Activated CD8-positive, alpha-beta memory T cell treated with anti-CD3 and anti-CD28 coated beads, Interleukin-2, amount 50 U/mL, for 48 hours (primary cell): ENCODE measurements at places on chromosomes 11 and 22.
A peak's percentile ranks its signal among the peaks of the same experiment; 100 is the strongest.

- no peak for DNase-seq
These were observed 98.2 kb upstream of the CHORDC1 start for GRCh38 chr11:90321018-90321417.

DNA sequence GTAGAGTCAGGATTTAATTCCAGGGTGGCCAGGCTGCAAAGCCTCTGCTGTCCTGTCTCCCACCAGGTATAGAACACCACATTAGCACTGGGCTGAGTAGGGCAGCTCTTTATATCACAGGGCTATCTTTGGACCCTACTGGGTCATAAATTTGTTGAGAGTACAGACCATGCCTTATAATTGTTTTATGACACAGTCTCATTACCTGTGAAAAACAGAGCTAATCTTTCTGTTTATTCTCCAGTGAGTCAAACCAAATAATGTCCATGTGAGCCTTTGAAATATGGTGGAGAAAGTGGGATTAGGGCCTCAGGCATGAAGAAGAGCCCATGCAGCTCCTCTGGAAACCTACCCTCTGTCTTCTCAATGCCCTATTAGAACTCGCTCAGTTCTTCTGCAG is 49.6 kb upstream of the KIRREL3 start:
- DNase-seq, result no peak

- DNase-seq, result peak; percentile 54
These were observed 1.9 kb downstream of the CLTCL1 start for GRCh38 chr22:19289475-19290161.

DNA sequence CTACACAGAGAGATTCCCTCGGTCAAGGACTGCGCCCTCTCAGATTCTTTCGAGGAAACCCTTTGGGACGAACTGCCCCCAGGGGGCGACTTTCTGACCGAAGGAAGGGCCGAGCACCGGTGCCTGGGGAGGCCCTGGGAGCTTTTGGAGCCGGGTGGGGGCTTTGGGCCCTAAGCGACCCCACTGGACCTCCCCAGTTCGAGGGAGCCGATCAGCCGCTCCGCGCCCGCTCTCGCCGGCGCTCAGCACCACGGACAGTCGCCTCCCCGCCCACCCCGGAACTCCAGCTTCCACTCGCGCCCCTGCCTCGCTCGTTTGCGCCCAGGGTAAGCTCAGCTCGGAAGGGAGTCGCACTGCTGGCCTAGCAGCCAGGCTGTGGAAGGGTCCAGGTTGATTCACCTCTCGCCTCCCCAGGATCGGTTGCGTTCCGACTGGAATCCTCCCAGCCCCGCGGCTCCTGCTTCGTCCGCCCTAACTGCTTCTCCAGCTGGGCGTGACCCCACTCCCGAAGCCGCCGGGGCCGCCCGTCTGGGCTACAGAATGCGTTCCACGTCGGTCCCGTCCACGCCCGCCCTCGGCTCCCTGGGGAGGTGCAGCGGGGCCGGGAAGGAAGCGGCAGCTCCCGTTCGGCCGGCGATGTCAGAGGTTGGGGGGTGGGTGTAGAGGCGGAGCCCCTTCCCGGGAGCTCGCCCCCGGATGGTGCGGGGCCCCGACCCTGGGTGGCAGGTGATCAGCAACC is 428 bp downstream of the SCN3B start:
- peak; percentile 67 for DNase-seq

GRCh38 chr22:38131399-38131798 is 20.9 kb upstream of the BAIAP2L2 start:
- DNase-seq, result no peak

- no peak for DNase-seq
These were observed 8.4 kb upstream of the HDHD5 start for GRCh38 chr22:17167486-17167885.

GRCh38 chr11:103700622-103701021 is 335.8 kb upstream of the DDI1 start:
- DNase-seq, result no peak

- peak; percentile 66 for DNase-seq
These were observed 12.4 kb downstream of the CRELD2 start for GRCh38 chr22:49930596-49931412.

DNA sequence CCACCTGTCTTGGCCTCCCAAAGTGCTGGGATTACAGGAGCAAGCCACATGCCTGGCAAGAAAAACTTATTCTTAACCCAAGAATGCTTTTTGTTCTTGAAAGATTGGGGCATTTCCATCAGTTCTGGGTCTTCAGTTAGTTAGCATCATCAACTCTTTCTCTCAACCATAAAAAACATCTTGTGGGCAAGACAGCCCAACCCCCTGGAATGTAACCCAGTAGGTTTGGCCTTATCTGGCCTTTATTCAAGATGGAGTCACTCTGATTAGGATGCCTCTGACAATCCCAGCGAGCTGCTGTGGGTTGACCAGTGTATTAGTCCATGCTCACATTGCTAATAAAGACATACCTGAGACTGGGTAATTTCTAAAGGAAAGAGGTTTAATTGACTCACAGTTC is 9.2 kb upstream of the TPCN2 start:
- no peak for DNase-seq

GRCh38 chr22:42758931-42759629 is 38.4 kb upstream of the A4GALT start:
- no peak for DNase-seq

GRCh38 chr22:20229916-20230775 is 38.0 kb downstream of the RTN4R start:
- no peak for DNase-seq

DNA sequence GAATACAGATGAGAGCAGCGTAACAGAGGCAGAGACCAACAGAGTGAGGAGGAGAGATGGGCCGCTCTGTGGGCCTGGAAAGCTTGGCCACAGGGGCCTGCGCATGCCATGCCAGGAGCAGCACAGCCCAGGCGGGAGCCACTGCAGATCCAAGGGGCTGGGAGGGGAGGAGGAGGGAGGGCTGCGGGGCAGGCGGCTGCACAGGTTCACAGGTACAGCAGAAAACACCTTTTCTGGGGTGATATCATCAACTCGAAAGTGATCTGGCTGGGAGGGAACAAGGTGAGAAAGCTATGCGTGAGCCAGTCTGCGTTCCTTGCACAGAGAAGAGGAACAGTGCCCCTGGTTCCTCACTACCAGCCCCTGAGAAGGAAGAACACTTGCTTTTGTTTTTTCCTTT is 14.8 kb downstream of the VPS37C start:
- no peak for DNase-seq

GRCh38 chr11:7072401-7073028 is 16.3 kb upstream of the RBMXL2 start:
- DNase-seq, result no peak

- DNase-seq, result no peak
These were observed 7.9 kb downstream of the DDX10 start for GRCh38 chr11:108672786-108673185.

DNA sequence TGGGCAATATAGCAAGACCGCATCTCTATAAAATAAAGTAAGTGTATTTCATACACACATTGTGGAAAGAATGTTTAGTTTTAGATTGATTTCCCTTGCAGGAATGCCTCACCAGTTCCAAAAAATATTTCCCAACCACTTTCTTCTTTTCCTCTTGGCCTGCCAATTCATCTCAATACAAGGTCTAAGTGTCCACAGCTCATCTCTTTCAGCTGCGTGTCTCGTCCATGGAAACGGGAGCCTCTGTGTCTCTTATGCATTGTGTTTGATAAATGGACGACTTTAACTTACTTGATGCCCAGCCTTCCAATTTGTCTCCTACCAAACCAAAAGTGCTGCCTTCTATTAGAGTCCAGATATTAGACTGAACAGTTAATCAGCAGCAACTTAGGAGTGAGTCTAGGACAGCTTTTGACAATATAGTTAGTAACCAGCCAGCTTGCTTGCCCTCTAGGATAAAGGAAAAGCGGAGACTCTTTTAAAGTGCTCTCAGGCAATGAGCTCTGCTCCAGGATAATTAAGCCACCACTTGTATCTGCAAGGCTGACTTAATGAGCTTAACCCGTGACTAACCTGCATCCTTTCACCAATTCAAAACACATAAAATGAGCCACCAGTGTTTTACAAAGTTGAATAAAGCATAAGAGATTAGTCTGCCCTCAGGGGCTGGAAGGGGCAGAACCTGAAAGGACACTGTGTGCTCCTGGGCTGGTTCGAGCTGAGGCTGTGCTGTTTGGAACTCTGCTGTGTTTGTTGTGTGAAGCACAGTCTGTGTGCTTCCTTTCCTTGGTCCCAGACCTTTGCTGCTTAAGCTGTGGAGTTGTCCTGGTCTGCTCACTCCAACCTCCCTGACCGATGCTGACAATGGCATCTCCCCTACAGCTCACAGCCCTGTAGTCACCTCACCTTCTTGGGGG is 27.5 kb downstream of the FBXO7 start:
- DNase-seq, result no peak

DNA sequence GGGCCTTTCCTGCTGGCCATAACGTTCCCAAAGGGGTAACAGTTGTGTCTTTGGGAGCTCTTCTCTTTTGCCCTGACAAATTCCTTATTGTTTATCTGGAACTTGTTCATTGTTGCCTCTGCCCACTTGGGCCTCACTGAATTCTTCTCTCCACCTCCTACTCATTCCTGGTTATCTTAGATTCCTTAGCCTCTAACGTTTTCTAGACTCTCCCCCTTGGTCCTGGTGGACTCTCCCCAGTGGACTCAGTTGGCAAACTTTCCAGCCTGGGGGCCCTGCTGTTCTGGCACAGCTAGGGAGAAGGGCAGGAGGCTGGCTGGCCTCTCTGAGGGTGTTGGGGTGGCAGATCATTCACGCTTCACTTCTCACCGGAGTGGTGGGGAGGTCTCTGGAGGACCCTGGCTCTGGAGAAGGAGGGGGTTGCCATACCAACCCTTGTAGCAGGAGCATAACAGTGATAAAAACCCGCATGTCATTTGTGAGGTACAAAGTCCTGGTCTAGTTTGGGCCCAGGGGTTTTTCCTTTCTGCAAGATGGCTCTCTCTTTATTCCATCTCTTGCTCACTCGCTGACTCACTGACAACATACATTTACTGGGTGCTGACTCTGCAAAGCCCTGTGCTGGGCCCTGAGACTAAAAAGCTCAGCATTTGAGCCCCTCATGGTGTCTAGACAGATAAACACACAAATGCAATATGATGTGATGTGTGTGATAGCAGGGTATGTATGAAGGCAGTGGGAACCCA is 39.7 kb downstream of the YWHAH start:
- no peak for DNase-seq

- DNase-seq, result no peak
These were observed 70.8 kb downstream of the WNT7B start for GRCh38 chr22:45905924-45906865.

- DNase-seq, result no peak
These were observed 229.0 kb upstream of the ZC3H12C start for GRCh38 chr11:109864151-109864661.

GRCh38 chr11:45296075-45296474 is 9.9 kb upstream of the SYT13 start:
- DNase-seq, result no peak

DNA sequence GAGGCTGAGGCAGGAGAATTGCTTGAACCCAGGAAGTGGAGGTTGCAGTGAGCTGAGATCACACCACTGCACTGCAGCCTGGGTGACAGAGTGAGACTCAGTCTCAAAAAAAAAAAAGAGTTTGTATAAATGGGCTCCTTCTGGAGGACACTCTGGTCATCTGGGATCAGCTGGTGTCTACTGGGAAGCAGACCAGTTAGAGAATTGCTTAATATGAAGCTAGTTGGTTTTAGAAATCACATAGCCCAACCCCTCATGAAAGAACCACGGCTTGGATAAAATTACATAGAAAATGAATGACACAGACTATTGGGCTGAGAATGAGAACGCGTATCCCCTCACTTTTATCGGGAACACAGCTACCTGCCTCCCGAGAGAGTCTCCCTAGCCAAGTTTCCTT is 3.2 kb upstream of the MS4A14 start:
- no peak for DNase-seq

DNA sequence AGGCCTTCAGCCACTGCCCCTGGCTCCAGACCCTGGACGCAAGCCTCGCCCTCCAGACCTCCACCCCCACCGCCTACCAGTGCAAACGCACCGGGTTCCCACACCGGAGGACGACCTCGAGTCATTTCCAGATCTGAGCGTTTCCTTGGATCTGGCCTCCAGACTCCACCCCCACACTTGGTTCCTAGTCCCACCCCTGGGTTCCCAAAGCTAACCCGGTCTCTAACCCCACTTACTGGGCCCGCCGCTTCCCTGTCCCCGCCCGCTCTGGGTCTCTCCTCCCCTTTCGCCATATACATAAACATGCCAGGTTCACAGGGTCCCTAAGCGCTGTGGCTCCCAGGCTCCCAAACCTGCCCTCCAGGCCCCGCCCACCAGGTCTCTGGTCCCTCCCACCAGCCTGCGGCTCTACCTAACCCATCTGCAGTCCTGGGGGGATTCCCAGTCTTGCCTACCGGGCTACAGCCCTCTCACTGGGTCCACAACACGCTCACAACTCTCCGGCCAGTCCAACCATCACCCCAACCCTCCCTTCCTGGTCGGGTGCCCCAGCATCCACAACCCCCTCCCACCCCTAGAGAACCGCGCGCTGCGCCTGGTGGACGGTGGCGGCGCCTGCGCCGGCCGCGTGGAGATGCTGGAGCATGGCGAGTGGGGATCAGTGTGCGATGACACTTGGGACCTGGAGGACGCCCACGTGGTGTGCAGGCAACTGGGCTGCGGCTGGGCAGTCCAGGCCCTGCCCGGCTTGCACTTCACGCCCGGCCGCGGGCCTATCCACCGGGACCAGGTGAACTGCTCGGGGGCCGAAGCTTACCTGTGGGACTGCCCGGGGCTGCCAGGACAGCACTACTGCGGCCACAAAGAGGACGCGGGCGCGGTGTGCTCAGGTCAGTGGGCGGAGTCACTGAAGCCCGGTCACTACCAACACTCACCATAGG is 36.7 kb downstream of the CD6 start:
- no peak for DNase-seq

GRCh38 chr11:92322225-92322624 is 97.6 kb downstream of the FAT3 start:
- DNase-seq, result no peak

- no peak for DNase-seq
These were observed 37.0 kb downstream of the MUC2 start for GRCh38 chr11:1111545-1112212.

- DNase-seq, result no peak
These were observed 83.7 kb downstream of the CACNG2 start for GRCh38 chr22:36619797-36620399.

- DNase-seq, result no peak
These were observed 575.9 kb upstream of the ANO3 start for GRCh38 chr11:25755918-25756584.

- DNase-seq, result no peak
These were observed 22.2 kb upstream of the ZNF143 start for GRCh38 chr11:9438611-9439010.

- DNase-seq, result no peak
These were observed 177.3 kb upstream of the NTM start for GRCh38 chr11:131193031-131193501.

DNA sequence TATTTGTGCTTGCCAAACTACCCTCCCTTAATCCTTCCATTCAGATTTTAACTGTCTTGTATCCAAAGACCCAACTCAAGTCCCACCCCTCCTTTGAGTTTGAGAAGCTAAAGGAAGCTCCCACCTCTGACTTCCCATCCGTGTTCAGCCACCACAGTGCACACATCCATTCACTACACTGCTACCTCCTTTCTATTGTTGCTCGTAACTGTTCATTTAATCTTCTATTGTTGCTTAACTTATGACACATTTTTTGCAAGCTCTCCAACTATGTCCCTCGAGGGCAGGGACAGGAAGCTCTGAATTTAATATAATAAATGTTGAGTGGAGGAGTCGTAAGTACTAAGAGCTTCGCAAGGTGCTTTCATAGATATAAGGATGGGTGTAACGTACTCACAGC is 10.4 kb downstream of the LARGE1 start:
- no peak for DNase-seq
